ENCODE measurements at places on chromosomes 13 and 19.

DNA sequence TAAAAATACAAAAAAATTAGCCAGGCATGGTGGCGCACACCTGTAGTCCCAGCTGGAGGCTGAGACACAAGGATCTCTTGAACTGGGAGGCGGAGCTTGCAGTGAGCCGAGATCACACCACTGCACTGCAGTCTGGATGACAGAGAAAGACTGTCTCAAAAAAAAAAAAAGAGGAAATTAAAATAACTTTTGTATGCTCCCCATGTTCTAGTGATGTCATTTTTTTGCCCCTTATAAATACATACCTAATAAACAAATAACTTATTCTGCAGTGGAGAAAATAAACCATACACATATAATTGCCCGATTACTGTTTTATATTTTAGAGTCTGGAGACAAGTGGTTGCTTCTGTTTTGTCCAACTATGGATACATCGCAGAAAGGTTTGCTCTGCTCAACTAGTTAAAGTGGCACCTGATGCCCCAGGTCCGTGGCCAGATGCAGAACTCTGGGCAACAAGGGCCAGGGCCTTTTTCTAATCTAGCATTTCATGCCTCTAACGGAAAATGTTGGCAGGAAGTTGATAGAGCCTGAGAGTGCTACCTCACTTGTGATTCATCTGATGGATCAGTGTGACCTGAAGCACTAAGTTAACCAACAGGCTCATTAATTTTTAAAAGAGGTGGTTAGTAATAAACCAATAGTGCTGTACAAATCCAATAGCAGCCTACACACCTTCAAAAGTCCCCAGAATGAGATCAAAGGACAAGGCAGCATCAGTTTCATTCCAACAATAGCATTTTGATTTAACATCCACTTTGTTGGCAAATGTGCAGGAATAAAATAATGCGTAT is 18.8 kb downstream of the UBE2L5 start:
- no peak for DNase-seq

DNA sequence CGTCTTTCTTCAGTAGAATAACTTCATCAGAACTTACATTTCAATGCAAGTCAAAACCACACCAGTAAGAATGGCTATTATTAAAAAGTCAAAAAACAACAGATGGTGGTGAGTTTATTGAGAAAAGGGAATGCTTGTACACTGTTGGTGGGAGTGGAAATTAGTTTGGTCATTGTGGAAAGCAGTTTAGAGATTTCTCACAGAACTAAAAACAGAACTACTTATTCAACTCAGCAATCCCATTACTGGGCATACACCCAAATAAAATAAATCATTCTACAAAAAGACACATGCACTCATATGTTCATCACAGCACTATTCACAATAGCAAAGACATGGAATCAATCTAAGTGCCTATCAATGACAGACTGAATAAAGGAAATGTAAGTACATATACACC is 231.2 kb downstream of the NHLRC3 start:
- DNase-seq = no peak

DNA sequence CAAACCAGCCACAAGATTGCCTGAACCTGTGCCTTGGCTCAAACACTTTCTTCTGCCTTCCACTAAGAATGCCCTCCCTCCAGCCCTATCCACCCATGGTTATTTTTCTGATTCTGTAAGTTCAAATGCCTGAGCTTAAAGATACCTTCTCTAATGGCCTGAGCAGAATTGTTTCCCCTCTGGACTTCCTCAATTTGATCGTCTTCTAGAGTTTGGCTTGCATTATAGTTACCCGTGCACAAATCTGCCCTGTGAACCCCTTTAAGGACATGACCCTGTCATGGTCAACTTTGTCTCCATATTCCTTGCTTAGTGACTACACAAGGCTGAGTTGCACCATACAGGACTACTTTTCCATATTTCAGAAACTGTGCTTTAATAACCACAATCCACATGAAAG is 481.0 kb downstream of the FOXO1 start:
- DNase-seq = no peak

DNA sequence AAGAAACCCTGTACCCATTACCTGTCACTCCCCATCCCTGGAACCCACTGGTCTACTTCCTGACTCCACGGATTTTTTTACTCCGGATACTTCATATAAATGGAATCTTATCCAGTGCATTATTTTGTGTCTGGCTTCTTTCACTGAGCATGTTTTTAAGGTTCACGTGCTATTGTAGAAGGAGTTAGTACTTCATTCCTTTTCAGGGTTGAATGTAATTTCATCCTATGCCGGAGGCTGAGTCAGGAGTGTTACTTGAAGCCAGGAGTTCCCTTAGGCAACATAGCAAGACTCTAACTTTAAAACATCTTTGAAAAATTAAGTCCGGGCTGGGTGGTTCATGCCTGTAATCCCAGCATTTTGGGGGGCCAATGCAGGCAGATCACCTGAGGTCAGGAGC is 17.9 kb upstream of the ELAVL1 start:
- no peak for DNase-seq
